ENCODE measurements at places on chromosomes 1 and 21. TPM values are rescaled to one million over a fixed set of nuclear protein-coding genes. Genes with fewer than 3 reads are reported as not detected.

DNA sequence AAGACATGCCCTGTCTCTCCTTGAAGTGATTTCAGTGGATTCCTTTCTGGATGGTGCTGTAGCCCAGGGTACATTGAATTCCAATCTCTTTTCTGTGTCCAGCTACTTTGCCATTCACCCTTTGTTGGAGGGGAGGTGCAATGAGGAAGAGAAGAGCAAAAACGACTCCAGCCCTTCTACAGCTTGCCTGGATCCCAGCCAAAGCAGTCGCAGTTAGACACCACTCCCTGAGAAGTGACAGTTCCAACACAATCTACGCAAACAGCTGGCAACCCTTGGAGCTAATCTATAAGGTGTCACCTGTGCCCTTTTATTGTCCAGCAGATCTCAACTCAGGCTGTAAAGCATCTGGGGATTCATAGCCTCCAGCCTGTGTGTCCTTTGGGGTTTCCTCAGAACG lies 4.6 kb downstream of the CD244 start:
- DNase-seq, result no peak

DNA sequence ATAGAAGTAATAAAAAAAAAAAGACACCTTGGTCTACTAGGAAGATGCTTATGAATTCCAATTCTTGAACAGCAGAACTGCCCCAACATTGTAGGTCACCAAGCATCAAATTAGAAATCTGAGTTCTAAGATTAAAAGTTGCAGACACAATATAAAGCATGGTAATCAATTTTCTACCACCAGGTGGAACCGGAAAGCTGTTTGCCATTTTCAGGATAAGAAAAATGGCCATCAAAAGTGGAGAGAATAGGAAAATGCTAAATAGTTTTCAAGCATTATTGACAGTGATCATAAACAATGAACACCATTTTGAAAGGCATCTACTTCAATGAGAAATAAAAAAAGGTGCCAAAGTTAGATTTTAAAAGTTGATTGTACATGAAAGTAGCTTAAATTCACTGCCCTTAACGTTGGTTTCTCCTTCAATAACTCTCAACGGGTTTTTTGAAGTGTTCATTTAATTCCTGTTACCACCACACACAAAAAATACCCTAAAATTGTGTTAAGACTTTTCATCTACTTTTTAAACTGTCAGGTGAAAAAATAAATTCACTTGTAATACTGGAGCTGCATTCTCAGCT lies 252.9 kb downstream of the KCNT2 start:
- peak; percentile 35 for DNase-seq

DNA sequence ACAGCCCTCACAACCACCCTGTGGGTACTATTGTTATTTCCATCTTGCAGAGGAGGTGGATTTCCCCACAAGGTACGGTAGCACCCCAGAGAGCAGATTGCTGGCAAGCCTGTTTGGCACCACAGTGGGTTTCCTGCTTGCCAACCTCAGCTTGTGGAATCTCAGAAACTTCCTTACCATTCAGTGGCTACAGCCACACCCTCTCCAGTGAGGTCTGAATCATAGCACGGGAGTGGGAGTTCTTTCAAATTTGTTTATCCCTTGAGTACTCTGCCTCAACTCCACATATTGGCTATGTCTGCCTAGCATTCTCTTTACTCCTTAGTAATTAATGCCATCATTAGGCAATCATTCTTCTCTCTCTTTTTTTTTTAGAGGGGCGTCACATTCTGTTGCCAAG lies 162.1 kb downstream of the PTPRU start:
- DNase-seq, result peak; percentile 72

DNA sequence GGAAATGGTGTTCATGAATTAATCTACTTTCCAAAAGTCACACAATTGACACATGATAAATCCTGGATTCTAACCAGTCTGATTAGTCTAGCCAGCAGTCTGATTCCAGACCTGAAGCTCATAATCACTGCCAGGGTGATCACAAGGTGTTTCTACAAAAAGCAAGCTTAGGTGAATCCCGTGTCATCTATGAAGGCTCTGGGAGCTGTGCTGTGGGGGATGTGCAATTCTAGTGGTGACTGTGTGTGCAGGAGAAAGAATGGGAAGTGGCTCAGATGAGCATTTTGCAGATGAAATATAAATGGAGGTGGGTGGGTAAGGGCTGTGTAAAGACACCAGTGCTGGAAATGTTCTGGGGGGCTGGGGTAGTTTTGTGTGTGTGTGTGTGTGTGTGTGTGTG lies 1.8 kb upstream of the NPPB start:
- no peak for DNase-seq

DNA sequence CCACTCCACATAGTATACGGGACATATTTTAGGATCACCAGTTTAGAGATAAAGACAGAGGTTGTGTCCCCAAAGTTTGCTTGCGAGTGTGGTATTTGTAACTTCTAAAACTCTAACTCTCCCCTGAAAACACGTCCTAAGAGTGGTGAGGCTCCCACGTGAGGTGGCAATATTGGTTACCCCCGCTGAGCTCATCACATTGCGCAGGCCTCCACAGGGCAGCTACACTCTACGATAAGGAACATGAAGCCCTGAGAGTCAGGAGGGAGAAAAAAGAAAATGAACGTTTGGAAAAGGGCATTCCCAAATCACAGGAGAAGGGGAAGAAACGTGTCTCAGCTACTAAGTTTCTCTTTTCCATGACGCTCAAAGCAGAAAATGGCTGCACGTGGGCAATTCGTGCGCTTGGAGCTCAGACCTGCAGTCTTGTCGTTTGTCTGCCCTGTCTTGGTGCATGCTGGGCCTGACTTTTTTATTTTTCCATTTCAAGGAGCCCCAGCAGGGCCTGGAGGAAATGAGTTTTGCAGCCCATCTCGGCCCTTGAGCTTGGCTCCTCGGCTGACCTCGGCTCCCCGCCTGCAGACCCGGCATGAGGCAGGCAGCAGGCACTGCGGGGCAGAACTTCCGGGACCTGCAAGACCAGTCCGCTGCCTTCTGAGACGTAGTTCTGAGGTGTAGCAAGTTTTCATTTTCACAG lies 25.7 kb downstream of the ERG start:
- no peak for DNase-seq

DNA sequence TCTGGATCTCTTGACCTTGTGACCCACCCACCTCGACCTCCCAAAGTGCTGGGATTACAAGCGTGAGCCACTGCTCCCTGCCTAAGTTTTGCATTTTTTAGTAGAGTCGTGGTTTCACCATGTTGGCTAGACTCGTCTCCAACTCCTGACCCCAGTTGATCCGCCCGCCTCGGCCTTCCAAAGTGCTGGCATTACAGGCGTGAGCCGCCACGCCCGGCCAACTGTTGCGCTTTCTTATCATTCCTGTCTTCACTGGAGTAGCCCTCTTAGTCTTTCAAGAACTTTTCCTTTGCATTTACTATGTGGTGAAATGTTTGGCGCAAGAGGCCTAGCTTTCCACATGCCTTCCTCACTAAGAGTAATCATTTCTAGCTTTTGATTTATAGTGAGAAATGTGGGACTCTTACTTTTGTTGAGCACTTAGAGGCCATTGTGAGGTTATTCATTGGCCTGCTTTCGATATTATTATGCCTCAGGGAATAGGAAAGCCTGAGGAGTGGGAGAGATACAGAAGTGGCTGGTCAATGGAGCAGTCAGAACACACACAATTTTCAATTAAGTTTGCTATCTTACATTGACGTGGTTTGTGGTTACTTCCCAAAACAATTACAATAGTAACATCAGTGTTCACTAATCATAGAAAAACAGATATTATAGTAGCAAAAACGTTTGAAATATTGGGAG lies 111.0 kb downstream of the ZMYM4 start:
- DNase-seq, result no peak

DNA sequence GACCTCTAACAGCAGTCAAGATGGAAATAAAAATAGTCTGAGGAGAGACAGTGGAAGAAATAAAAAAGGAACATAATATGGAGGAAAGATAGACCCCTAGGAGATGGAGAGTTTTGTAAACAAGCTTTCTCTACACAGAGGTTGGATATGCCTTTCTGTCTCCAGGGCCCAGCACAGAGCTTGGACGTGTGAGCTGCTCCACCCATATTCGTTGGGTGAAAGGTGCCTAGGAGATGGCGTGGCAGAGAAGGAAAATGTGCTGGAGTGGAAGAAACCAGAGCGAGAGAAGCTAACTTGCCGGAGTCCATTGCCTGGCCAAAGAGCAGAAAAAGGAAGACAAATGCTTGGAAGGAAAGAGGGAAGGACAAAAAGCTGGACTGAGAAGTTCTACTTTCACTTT lies 78.3 kb upstream of the LMO4 start:
- no peak for DNase-seq

GRCh38 chr1:83807821-83808220 lies 191.1 kb downstream of the TTLL7 start:
- no peak for DNase-seq

DNA sequence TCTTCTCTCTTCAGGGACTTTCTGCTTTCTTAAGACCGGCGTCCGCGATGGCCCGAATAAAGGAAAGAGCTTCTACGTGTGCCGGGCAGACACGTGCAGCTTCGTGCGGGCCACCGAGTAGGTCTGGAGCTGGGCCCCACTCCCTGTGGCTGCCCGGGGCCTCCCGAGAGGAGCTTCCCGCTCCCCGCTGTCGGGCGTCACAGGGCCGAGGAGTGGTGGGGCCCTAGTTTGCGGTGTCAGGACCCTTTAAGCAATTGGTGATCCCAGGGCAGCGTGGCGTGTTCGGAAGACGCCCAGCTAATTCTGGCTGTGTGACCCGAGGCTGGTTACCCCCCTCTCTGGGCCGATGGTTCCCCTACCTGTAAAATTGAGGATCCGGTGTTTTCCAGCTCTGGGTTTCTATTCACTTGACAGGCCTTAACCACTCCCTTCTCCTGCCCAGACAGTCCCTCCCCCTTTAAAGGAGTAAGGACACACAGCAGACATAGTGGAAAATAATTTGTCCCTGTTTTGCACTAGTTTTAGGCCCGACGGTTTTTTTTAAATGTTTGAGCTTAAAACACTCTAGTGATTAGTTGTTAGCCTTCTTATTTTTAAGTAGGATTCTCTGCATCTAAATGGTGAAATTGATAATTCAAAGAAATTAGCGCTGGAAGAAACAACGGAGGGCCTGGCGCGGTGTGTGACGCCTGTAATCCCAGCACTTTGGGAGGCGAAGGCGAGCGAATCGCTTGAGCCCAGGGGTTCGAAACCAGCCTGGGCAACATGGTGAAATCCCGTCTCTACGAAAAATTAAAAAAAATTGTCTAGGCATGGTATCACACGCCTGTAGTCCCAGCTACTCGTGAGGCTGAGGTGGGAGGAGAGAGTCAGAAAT lies 553 bp downstream of the TTF2 start:
- peak; percentile 73 for DNase-seq

GRCh38 chr1:246497331-246497915 lies 9.7 kb downstream of the SMYD3 start:
- peak; percentile 78 for DNase-seq

DNA sequence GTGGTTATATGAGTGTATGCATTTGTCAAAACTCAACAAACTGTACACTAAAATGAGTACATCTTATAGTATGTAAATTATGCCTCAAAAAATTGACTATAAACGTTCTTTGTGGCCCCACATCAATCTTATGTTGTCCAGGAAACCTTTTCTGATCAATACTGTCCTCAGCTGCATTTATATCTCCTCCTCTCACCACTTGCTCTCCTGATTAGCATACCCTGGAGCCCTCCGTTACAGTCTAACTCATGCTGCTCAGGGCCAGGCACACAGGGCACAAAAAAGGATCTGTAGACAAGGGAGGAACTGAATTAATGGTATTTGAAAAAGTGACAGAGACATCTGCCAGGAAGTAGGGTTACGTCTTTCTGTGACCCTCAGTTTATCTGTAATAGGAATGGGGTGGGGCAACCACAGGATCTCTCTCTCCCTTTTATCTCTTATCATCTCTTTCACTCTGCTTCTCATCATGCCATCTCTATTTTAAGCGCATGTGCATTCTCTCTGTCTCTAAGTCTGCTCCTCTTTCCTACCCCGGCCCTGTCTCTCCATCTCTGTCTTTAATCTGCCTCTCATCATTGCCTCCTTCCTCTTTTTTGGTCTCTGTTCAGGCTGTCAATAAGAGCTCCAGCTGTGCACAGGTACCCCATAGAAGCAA lies 7.0 kb upstream of the TAL1 start:
- no peak for DNase-seq

GRCh38 chr1:9302745-9303524 lies 10.2 kb downstream of the SPSB1 start:
- peak; percentile 99 for DNase-seq

DNA sequence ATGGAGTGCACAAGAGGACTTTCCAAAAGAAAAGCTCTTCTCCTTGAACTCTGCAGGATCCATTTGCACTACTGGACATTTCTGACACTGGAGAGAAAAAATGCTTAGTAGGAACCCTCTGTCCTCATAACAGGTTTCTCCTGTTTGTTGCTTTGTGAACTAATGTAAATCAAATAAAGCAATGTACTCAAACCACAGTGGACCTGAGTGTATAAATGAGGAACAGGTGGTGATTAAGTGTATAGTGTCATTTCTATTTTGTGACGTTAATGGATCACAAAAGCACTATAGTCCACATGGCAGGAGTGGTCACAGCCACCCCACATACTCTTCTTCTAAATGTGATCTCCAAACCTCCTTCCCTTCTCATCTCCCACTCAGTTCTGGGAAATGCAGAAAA lies 268.4 kb upstream of the DUSP10 start:
- DNase-seq, result no peak

DNA sequence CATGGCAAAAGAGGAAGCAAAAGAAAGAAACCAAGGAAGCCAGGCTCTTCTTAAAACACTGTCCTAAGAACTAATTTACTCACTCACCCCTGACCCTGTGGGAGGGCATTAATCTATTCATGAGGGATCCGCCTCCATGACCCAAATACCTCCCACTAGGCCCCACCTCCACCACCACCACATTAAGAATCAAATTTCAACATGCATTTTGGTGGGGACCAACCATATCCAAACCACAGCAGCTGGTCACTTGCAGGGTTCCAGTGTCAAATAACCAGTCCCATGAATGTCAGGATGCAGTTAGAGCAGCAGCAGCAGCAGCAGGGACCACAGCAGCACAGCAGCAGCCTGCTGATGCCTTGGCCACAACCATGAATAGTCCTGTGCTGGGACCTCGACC lies 83.8 kb downstream of the ZC3H11B start:
- DNase-seq, result no peak

GRCh38 chr1:245843101-245843500 lies 664.0 kb downstream of the SMYD3 start:
- no peak for DNase-seq

- no peak for DNase-seq
These were observed 2.6 kb downstream of the CLCA1 start for GRCh38 chr1:86471291-86471690.

GRCh38 chr1:153849487-153850185 lies 73.1 kb downstream of the GATAD2B start:
- no peak for DNase-seq

GRCh38 chr1:46420533-46420915 lies 26.4 kb downstream of the FAAH start:
- DNase-seq, result no peak

GRCh38 chr1:181554465-181554864 lies 71.1 kb downstream of the CACNA1E start:
- no peak for DNase-seq

- DNase-seq, result no peak
These were observed 117.5 kb downstream of the TM2D1 start for GRCh38 chr1:61607448-61607847.

The TNFRSF4 gene
- not detected for total RNA-seq

The CFH gene
- 30.3 TPM for total RNA-seq

The RPTN gene
- total RNA-seq, result not detected

The SPATA17 gene
- total RNA-seq, result 3.8 TPM

The SIM2 gene
- 4.0 TPM for total RNA-seq

The OLFML3 gene
- total RNA-seq, result 5.1 TPM

The NTMT2 gene
- total RNA-seq, result not detected

The C1orf56 gene
- 0.52 TPM for total RNA-seq

The TRIM17 gene
- total RNA-seq, result 1.5 TPM

The EPHB2 gene
- total RNA-seq, result 136 TPM

The KIAA1614 gene
- 5.9 TPM for total RNA-seq

The GPX7 gene
- 23.7 TPM for total RNA-seq

All from renal cortical epithelial cell (primary cell).